ENCODE measurements at places on chromosomes 16 and 17.

DNA sequence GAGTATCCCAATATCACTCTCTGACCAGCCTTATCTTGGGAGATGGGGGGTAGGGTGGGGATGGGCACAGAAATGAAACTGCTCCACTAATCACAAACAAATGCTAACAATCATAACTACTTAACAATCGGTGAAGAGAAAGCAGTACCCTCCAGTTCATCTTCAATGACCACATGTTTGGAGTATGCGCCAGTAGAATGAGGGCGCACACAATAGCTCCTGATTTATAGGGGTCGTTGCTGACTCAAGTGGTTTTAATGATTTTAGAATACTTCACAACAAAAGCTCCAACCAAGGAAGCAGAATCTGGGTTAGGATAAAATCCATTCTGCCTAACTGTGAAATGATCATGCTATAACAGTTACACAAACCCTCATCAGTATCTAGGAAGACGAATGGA lies 184.4 kb downstream of the AATF start:
- no peak for DNase-seq

DNA sequence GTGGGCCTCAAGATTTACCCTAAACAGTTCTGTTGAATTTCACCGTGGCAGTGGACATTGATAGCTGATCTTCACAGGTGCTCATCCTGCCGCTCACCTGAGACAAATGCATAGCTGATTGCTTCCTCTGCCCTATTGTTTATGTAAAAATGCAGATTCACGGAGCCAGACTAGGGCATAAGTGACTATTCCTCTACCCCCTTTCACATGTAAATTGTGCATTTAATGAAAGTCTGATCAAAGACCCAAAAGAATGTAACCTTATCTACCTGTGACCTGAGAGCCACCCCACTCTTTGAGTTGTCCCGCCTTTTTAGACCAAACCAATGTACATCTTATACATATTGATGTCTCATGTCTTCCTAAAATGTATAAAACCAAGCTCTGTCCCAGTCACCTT lies 312.4 kb upstream of the CDH5 start:
- no peak for DNase-seq

- DNase-seq, result no peak
Observed at GRCh38 chr17:44952946-44953475, 5.4 kb upstream of the KIF18B start.

DNA sequence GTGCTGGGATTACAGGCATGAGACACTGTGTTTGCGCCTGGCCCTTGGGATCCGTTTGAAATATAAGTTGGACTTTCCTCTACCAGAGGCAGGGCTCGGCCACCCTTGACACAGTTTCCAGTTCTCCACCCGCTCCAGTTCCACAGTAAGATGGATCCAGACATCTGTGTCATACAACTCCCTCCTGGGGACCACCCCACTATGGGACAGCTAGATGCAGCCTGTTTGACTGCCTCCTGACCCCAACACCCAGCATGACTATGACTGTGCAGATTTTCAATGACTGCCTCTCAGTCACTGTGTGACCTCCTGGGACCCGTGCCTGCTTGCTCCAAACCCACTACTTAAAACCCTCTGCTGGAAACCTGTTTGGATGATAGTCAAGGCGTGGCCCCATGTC lies 166.7 kb downstream of the IRF8 start:
- DNase-seq, result no peak

DNA sequence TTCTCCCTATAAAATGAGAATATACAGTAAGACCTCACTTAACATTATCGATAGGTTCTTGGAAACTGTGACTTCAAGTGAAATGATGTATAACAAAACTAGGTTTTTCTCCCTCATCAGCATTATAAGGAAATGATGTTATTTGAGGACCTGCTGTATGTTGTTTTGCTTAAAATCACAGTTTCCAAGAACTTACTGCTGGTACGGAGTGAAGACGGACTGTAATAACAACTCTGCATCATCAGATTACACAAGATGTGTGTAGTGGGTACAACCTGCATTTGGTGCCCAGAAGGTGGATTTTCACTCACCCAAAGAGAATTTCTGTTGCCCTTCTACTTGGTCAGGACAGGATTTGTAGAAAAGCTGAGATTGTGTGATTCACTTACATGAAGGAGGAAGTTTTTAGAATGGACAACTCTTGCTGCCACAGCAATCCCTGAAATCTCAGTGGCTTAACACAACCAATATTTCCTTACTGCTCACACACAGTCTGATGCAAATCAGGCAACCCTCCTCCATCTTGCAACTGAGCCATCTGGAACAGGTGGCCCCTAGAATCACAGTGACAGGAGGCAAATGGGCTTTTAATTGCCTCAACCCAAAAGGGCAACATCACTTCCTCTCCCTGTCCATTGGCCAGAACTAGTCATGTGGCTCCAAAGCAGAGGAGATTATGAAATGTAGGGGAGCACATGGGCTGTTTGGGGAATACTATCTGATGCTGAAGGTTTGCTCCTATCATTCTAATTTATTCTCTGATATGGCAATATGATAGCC lies 67.6 kb upstream of the CACNG5 start:
- no peak for DNase-seq
